Activated CD8-positive, alpha-beta memory T cell treated with anti-CD3 and anti-CD28 coated beads, Interleukin-2, amount 10 ng/mL, durations not matched to agents 7 days and 5 days (primary cell): ENCODE measurements at places on chromosomes 6 and 20. TPM values are rescaled to one million over a fixed set of nuclear protein-coding genes. Genes with fewer than 3 reads are reported as not detected.

- DNase-seq, result no peak
Observed at GRCh38 chr6:89242574-89243330, 25.6 kb upstream of the GABRR1 start.

DNA sequence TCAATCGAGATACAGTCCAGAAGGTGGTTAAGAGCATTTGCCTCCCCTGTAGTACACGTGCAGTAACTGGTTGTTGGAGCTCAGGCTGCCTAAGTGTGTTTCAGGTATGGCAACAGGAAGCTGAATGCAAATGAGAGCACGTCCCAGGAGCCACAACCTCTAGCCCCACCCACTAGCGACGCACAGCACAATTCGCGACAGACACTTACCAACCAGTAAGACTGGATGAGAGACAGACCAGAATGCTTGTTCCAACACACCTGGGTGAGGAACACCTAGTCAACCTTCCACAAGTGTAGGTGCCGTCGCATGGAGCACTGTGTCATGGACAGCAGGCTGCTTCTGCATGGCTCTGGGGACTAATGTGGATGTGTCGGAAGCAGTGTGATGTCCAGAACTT is 7.2 kb upstream of the SERPINB1 start:
- DNase-seq, result peak; percentile 82

GRCh38 chr6:41464481-41464880 is 81.7 kb upstream of the FOXP4 start:
- no peak for DNase-seq

- no peak for DNase-seq
Observed at GRCh38 chr20:7371518-7372163, 568.6 kb downstream of the HAO1 start.

DNA sequence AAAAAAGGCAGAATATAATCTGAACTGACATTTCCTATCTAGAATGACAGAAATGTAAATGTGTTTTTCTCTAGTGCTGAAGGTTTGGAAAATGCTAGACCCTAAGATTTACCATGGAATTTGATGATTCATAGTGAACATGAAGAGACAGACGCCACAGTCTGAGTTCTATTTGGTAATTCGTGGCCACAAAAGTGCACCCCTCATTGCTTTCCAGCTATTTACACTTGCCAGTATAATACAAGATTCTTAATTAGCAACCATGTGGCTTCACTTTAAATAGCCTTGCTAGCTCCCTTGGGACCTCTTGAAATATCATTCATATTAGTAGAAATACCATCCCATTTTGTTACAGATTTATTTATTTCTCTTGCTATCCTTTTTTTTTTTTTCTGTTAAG is 636.8 kb downstream of the PRKN start:
- DNase-seq, result no peak

DNA sequence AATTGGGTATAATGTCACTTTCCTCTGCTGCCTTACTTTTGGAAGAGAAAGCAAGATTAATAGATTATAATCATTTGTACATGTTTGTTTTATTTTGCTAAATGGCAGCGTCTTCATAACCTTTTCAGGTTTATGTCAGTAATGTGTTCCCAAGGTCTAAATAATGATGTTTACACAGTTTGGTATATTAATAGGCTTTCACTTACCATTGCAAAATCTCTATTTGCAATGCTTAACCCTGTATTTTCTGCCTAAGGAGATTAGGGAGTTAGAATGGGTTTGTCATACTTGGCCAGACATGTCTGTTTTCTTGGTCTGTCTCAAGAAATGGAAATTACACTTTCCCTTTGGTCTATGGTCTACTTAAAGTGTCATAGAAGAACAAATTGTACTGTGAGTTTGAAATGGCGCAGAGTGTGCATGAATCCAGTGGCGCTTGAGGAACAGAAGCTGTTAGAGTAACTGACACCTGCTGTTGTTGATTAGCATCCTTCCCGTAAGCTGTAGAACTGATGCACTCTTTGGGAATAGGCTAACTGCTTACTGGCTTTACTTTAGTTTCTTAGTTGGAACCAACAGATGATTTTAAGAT is 261.1 kb downstream of the SAMD5 start:
- DNase-seq, result no peak

DNA sequence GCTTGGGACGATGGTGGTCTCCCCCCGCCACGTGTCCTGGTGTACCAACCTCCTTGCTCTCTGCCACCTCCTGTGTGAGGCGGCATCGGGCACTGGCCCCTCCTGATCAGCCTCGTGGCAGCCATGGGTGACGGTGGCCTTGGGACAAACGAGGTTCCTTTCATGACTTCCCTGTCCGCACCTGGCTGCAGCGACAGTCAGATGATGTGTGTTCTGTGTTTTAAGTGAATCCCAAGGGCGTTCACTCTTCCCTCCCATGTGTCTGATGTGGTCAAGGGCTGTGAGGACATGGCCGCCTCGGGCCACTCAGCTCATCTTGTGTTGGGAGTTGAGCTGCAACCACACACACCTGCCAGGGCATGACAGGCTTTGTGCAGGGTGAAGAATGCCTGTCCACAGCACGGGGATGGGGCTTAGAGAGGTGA is 30.4 kb upstream of the PCMTD2 start:
- no peak for DNase-seq

DNA sequence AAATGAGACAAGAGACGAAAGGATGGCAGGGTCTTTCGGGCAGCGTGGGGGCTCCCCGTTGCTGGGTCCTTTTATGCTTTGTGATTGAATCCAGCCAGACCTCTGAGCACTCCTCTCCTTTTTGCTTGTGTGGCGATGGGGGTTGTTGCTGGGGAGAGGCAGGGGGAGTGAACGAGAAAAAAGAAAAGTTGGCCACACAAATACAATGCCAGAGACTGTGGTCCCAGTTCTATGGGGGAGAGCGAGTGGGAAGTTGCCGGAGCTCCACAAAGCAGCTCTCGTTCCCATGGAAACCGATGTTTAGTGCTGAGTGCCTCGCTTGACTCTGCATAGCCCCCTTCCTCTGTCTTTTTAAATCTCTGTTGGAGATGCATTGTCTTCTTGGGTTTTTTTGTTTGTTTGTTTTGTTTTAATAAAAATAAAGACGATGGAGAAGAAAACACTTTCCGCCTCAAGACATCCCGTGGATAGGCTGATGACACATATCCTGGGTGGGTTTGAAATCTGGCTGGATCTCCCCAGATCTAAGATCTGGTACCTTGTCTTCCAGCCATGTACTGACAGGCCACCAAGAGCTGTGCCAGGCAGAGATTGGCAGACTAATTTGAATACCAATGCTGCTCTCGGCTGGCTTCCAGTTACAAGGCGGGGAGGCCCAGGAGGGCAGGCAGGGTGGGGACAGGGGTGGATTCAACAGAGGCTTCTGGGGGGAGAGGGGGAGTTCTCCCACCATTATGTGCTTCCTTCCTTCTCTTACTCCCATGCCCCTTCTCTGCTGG is 529.3 kb downstream of the QKI start:
- no peak for DNase-seq

DNA sequence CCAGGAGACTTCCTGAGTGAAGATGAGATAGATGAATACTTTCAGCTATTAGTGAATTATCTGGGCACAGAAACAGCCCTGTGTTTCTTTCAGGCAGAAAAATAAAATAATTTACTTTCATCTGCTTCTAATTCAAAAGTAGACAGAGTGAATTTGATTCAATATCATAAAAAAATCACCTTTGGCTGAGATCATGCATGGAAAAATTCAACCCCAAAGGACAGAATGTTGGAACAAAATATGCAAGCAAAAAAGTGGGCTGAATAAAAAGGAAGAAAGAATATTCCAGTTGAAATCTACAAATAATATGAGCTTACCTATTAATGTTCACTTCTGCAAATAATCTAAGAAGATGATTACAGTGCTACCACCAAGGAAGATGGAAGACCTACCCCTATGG is 546.9 kb downstream of the TFAP2B start:
- no peak for DNase-seq

GRCh38 chr6:36780442-36781177 is 58.6 kb downstream of the CPNE5 start:
- no peak for DNase-seq

- DNase-seq, result peak; percentile 61
Observed at GRCh38 chr6:157323966-157324300, 614 bp upstream of the TMEM242 start.

GRCh38 chr6:11236076-11236750 is 3.7 kb upstream of the NEDD9 start:
- peak; percentile 70 for DNase-seq

DNA sequence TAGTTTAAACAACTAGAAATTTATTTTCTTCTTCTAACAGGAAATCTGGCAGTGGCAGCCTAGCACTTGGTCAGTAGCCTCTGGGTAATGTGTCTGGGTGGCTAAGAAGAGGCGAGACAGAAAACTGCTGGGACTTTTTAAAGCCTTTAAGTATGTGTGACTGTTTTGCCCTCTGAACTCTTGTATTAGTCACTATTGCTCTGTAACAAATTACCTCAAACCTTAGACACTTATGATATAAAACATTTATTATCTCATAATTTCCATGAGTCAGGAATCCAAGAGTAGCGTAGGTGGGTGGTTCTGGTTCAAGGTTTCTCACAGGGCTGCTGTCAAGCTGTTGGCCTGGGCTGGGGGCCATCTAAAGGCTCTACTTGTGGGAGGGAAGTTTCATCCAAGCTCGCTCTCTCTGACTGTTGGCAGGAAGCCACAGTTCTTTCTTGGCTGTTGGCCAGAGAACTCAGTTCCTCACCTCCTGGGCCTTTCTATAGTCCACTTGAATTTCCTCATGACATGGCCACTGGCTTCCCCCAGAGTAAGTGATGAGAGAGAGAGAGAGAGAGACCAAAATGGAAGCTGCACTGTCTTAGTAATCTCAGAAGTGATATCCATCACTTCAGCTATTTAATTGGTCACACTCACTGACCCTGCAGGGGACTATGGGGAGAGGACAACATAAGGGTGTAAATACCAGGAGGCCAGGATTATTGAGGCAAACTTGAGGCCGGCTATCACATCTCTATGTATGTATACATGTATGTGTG is 17.4 kb upstream of the TBC1D22B start:
- peak; percentile 71 for DNase-seq

DNA sequence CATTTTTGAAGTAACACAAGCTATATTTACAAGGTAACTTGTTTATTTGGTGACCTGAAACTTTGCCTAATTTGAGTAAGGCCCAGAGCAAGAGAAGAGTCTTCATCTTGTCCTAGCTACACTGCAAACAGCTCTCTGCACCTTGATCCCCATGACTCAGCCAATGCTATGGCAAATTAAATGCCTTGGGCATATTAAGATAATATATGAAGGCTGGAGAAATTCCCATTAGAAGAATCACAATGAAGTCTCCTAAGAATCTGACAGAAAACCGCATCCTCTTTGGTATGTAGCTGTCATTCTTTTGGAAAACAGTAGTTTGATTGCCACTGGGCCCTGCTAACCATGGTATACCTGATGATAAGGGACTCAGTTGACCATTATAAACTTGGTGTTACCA is 204.5 kb downstream of the UBE3D start:
- DNase-seq, result no peak

DNA sequence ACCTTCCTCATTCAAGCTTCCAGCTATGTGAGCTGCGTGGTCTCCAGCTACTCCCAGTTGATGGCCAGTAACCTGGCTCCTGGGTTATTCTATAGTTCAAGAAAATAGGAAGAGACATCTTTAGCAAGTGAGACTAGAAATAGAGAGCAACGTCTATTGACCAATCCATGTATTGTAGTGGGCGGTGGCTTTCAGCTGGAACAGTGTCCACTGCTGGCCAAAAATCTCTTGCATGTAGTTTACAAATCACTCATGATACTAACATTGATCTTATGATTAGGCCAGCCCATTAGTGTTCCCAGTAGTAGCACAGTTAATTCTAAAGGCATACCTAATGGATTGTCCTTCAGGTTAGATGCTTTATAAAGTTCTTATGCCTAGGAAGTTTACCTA is 58.9 kb upstream of the SCP2D1 start:
- no peak for DNase-seq

- DNase-seq, result no peak
Observed at GRCh38 chr20:30499123-30499522, 758.3 kb upstream of the DEFB115 start.

GRCh38 chr20:2168946-2169345 is 67.3 kb downstream of the STK35 start:
- DNase-seq, result no peak

DNA sequence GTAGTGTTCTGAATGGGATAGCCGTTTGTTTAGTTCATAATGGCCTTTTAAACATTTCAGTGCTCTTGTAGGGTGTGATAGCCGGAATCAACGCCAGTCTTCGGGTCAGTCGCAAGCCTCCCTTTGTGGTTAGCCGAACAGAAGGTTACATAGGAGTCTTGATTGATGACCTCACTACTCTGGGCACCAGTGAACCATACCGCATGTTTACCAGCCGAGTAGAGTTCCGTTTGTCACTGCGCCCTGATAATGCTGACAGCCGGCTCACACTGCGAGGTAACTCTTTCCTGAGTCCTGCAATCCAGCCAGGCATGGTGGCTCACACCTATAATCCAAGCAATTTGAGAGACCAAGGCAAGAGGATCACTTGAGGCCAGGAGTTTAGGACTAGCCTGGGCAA is 20.4 kb downstream of the MTO1 start:
- DNase-seq, result no peak

DNA sequence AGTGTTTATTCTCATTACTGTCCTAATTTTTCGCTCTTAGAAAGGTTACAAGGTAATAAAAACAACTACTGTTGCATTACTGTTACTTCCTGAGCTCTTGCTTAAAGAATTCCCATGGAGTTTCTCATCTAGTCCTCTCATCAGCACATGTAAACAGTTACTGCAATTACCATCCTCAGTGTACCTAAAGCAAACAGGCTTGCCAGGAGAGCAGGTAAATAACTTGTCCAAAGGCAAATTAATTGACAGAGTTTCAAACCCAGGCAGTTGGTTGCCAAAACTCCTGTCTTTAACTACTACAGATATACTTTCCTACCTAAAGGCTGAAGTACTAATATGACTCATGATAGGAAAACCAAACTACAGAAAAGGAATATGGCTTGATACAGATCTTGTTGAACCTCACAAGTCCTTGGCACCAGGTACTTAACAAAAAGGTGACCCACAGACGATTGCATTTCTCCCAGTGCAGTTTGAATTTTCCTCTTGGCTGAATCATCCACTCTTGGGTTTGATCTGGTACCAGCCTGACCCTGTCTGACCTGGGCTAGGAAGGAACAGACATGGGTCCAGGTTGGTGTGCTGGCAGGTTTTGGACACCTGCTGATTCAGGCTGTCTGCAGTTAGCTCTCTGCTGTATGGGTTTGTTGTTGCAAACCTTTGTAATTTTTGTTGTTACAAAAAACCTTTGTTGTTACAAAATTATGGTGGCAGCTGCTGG is 153.0 kb downstream of the CFAP61 start:
- no peak for DNase-seq

- DNase-seq, result no peak
Observed at GRCh38 chr6:108163267-108163643, 2.6 kb upstream of the NR2E1 start.

The TMEM244 gene
- total RNA-seq, result 0.99 TPM

The BTNL2 gene
- total RNA-seq, result not detected

The CEP85L gene
- 32.9 TPM for total RNA-seq

The RHAG gene
- total RNA-seq, result not detected

The COL20A1 gene
- total RNA-seq, result not detected

The GSTA2 gene
- total RNA-seq, result not detected

The SLC22A2 gene
- not detected for total RNA-seq

The BHLHE23 gene
- total RNA-seq, result not detected

The PAX1 gene
- not detected for total RNA-seq

The TFEB gene
- 14.5 TPM for total RNA-seq
